NCI-H1436 (cell line): ENCODE measurements at places on chromosomes 5 and 9.

DNA sequence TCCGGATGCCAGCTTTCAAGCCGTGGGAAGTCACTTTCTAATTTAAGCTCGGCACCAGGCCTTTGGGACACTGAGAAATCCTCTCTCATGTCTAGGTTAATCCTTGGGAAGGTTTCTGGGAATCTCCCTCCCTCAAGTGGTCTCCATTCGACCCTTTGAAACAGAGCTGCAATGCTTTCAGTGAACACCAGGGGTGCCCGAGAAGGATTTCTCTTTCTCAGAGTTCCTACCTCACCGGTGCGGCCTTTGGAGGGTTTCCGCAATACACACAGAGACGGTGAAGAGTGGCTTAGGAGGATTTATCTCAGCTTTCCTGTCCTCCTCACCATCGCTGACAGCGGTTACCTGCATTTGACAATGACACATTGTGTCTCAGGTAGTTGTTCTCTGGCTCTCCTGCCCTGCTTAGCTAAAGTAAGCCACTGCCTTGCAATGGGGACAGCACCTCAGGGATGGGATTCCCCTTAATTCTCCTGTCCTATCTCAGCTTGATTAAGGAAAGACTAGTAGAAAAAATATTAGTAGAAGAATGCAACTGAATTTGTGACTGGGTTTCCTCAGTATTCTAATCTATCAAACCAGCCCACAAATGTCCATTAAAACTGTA is 180.6 kb downstream of the GABRG2 start:
- no peak for DNase-seq

DNA sequence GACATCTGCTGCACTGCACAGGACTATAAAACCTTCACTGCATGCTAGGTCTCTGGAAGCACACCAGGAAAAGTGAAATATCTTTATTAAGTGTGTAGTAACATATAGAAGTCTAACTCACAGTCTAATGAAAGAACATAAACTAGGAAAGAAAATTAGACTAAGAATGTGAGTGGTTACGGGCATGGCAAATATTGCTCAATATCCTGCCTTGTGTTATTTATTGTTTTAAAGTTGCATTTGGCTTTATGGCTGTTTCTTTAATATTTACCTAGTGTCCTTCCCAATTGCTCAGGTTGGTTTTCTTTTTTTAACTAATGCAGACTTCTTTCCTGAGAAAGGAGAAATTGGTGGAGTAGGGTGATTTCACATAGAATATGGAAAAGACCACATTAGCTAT is 342.4 kb downstream of the KIAA0825 start:
- no peak for DNase-seq

GRCh38 chr9:33818847-33819500 is 2.0 kb downstream of the UBE2R2 start:
- no peak for DNase-seq

- DNase-seq: no peak
Observed at GRCh38 chr5:14208071-14209021, 65.2 kb downstream of the TRIO start.

DNA sequence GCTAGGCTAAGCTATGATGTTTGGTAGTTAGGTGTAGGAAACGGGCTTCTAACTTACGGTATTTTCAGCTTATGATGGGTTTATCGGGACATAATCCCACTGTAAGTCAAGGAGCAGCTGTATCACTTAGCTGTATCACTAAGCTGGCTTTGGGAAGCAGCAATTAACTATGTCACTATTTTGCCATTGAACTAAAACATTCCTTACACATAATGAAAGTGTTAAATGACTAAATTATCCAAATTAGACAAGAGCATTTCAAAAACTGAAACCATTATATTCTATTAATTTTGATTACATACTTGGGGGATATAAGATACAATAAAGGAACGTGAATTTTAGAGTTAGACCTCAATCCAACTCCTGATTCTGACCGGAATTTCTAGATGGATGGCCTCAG is 188.3 kb downstream of the AGTPBP1 start:
- no peak for DNase-seq
